Kidney glomerular epithelial cell (primary cell): ENCODE measurements at places on chromosomes 13 and 19.
A peak's percentile ranks its signal among the peaks of the same experiment; 100 is the strongest.

- DNase-seq: no peak
Observed at GRCh38 chr13:45196622-45197021, 4.2 kb downstream of the KCTD4 start.

DNA sequence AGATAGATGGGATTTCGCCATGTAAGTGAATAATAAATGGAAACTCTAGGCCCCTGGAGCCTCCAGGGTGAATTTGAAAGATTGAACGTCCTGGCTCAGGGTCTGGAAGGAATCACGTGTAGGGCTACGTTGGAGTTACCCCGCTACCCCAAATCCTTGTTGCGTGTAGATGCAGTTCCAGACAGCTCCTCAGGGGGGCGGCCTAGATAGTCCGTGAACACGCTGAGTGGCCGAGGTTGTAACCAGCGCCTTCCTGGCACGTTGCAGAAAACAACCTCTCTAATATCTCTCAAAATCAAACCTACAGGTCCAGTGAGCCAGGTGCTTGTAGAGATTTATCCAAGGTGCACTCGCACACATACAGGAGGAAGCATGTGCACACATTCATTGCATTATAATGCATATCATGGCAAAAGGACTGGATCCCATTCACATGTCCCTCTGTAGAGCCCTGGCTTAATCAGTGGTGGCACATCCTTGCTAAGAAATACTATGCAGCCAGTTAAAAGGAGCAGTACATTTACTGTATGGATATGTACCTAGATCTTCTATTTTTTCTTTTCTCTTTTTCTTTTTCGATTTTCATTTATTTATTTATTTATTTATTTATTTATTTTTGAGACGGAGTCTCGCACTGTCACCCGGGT is 2.5 kb upstream of the KEAP1 start:
- peak; percentile 13 for DNase-seq

- no peak for DNase-seq
Observed at GRCh38 chr19:13010038-13010991, 15.0 kb downstream of the NFIX start.

DNA sequence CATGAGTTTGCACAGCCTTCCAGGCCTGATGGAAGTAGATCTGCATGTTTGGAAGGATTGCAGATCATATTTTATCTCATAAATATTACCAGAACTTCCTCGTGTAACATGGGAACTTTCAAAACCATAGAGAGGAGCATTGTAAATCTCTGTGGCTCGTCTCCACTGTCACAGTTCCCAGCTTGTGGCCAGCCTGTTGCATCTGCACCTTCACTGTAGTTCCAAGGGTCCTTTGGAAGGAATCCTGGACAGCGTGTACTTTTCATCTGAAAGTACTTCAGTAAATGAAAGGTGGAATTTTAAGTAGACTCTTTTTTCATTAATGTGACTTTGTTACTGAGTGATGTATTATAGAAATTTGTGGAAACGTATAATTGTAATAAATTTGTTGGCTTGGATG is 105.4 kb downstream of the ATP11A start:
- no peak for DNase-seq

GRCh38 chr19:3013263-3013725 is 15.8 kb downstream of the TLE2 start:
- DNase-seq: no peak

GRCh38 chr19:49455773-49456172 is 2.7 kb downstream of the ALDH16A1 start:
- DNase-seq: no peak

DNA sequence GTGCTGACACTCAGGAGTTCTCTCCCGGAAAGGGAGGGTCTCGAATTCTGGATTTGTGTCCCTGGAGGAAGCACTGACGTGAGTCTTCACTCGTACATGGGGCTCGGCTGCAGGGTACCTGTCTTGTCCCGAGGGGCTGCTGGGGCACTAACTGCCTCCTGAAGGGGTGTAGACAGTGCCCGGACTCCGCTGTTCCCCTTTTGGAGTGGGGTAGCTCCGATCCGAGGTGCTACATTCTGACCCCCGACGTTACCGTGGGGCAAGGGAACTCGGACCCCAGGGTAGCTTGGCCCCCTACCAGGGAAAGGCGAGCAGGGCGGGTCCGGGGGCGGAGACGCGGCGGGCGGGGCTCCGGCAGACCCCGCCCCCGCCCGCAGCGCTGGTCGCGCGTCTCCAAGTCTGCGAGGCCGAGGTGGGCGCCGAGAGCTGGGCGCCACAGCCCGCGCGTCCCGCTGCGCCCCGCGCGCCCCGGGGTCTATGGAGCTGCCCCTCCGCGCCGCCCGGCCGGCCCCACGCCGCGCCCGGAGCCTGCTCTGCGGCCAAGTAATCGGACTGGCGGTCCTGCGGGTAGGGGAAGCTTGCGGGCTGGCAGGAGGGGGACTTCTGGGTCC is at the start of gene NPAS1:
NPAS1 (plus strand) TSS at position 407 of the 611 bp plus-strand sequence. CDS start 1,211 bp downstream, outside the sequence.
- DNase-seq: no peak

DNA sequence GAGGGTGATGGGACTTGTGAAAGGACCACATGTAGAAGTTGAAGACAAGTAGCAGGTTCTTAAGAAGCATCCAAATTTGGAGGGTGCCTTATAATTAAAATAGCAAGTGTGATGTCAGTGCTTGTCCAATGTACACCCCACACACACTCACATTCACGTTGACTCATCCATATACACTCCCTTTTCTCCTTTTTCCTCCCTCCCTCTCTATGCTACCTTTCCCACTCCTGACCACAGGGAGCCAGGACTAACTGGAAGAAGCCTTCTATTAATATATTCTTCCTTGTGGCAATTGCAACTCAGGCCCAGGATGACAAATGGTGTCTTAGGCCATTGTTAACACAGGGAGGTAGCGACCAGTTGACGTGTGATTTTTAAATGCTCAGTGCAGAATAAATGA is 16.3 kb upstream of the GPR183 start:
- DNase-seq: peak; percentile 40

DNA sequence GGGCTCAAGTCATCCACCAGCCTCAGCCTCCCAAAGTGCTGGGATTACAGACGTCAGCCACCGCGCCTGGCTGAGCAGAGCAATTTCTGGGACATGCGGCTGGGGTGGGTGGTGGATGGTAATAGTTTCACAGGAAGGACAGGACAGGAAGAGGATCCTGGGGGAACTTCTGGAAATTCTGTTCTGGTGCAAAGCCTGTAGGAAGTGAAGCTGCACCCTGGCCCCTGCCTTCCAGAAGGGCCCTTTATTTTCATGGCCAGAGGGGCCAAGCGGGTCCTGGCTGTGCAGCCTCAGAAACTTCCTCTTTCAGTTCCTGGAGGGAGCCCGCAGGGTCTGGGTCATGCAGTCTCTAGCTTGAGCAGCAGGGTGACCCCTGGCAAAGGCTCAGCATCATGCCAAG is 15.7 kb downstream of the FEM1A start:
- DNase-seq: no peak

GRCh38 chr13:34620862-34621261 is 321.2 kb upstream of the NBEA start:
- DNase-seq: no peak

- DNase-seq: peak; percentile 58
Observed at GRCh38 chr19:40365613-40366401, 17.3 kb downstream of the PLD3 start.

DNA sequence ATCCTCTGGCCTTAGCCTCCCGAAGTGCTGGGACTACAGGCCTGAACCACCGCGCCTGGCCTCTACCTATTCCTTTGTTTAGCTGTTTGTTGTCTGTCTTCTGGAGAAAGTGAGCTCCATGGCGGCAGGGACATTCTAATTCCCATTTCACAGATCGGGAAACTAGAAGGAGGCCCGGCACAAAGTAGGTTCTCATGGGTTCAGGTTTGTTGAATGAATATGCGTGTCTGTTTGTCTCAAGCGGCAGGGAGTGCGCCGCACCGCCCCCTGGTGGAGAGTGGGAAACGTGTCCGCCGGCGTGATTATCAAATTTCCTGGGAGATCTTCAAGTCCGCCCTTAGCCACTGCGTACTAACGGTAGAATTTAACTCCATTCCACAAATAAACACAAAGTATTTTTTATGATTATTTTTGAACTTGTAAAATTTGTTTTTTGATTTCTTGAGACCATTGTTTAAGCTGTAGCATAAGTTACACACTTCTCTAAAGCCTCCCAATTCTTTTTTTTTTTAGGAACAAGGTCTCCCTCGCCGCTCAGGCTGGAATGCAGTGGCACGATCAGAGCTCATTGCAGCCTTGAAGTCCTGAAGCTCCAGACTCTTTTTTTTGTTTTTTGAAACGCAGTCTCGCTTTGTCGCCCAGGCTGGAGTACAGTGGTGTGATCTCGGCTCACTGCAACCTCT is 8.9 kb upstream of the CCDC9 start:
- peak; percentile 34 for DNase-seq

GRCh38 chr19:49843265-49843664 is 7.7 kb upstream of the PTOV1 start:
- no peak for DNase-seq

GRCh38 chr13:110109910-110110309 is 197.0 kb downstream of the COL4A1 start:
- DNase-seq: peak; percentile 15

- DNase-seq: peak; percentile 60
Observed at GRCh38 chr13:38763446-38764381, 76.8 kb downstream of the FREM2 start.

GRCh38 chr13:107407074-107407473 is 808.3 kb downstream of the LIG4 start:
- no peak for DNase-seq

DNA sequence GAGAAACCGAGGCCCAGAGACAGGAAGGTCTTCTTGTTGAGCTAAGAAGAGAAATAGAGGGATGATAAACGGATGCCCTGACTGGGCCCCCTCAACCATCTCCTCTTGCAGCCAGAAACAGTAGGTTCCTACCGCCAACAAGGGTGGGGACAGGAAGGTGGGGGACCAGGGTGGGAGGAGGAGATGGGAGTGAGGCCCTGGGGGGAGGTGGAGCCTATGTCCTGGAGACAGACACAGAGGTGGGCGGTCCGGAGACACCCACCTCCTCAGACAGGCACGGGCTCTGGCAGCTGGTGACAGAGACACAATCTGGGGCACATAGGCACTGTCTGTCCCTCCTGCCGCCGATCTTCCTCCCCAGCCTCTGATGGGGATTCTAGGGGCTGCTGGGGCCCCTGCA is 16.9 kb downstream of the GADD45B start:
- no peak for DNase-seq

DNA sequence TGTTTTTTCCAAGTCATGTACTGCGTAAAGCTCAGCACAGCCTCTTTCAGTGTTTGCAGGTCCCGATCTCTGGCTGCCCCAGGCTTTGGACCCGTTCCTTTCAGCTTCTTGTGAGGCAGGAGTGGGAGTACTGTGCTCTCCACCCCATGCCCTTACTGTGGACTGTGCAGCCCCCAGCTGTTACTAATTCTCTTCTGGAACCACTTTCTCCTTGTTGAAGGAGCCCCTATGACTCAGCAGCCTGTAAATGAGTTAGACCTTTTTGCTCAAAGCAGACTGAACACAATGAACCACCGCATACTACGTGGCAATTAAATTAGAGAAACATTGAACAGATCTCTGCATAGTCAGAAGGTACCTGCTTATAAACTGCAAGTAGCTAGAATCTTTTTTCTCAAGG is 39.0 kb downstream of the SERTM1 start:
- peak; percentile 69 for DNase-seq

- DNase-seq: no peak
Observed at GRCh38 chr13:80469853-80470381, 129.0 kb upstream of the SPRY2 start.

DNA sequence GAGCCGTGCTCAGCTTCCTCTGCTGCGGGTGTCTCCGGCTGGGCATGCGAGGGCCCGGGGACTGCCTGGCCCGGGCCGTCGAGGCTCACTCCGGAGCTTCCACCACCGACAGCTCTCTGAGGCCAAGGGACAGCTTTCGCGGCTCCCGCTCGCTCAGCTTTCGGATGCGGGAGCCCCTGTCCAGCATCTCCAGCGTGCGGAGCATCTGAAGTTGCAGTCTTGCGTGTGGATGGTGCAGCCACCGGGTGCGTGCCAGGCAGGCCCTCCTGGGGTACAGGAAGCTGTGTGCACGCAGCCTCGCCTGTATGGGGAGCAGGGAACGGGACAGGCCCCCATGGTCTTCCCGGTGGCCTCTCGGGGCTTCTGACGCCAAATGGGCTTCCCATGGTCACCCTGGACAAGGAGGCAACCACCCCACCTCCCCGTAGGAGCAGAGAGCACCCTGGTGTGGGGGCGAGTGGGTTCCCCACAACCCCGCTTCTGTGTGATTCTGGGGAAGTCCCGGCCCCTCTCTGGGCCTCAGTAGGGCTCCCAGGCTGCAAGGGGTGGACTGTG is 1.2 kb downstream of the S1PR4 start:
- DNase-seq: no peak

DNA sequence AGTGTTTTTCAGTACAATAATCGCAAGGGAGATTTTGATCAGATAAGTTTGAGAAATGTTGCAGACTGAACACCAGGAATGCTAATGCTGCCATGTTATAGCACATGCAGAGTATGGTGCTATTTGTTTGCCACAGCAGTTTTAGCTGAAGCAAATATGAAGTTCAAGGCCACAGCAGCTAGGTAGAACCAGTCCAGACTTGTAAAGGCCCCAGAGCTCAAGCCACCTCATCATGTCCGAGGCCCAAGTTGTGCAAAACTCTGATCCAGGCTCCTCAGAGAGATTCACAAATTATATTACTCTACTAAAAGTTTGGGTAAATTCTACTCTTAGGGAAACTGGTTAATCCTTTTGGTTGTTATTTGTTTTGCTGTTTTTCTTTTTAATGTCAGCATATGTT is 2702.6 kb downstream of the PCDH9 start:
- no peak for DNase-seq

- DNase-seq: no peak
Observed at GRCh38 chr19:4371247-4372164, 28.1 kb downstream of the MPND start.

GRCh38 chr13:90633849-90634248 is 713.6 kb upstream of the MIR17HG start:
- no peak for DNase-seq

DNA sequence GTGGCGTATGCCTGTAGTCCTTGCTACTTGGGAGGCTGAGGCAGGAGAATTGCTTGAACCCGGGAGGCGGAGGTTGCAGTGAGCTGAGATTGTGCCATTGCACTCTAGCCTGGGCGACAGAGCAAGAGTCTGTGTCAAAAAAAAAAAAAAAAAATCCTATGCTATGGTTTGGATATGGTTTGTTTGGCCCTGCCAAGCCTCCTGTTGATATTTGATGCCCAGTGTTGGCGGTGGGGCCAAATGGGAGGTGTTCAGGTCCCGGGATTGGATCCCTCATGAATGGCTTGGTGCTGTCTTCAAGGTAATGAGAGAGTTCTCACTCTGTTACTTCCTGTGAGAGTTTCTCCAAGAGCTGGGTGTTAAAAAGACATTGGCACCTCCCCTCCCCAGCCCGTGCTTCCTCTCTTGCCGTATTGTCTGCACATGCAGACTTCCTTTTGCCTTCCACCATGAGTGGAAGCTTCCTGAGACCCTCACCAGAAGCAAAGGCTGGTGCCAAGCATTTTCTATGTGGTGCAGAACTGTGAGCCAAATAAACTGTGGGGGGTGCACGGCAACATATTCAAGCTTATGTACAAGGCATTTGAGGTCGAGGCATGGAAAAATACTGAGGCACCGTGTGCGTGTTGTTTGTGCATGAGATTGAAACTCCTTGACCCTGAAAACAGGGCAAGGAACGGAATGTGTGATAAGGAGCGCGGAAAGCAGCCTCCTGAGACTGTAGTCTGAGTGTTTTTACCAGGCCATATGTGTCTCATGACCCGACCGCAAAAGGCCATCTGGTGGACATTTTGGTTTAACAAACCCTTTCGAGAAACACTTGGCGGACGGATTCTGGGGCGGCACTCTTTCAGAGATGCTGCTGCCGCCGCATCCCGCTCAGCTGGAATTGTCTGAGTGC is 7.3 kb downstream of the SIGLEC9 start:
- DNase-seq: no peak

- DNase-seq: no peak
Observed at GRCh38 chr13:72457151-72457550, 270.3 kb downstream of the MZT1 start.

GRCh38 chr19:5504114-5504513 is 48.9 kb downstream of the ZNRF4 start:
- DNase-seq: no peak
